ENCODE measurements at places on chromosomes 6 and 20. TPM values are rescaled to one million over a fixed set of nuclear protein-coding genes. Genes with fewer than 3 reads are reported as not detected.

The LINC00237 gene
- not detected for polyA plus RNA-seq

The CRISP3 gene
- polyA plus RNA-seq: not detected

The MATN4 gene
- 0.04 TPM for polyA plus RNA-seq

The ME1 gene
- polyA plus RNA-seq: not detected

The STMN3 gene
- polyA plus RNA-seq: 21.0 TPM

The SOX4 gene
- 2.5 TPM for polyA plus RNA-seq

The TRIM40 gene
- 0.58 TPM for polyA plus RNA-seq

The BANF2 gene
- polyA plus RNA-seq: not detected

The ULBP1 gene
- polyA plus RNA-seq: 0.09 TPM

The EYA4 gene
- not detected for polyA plus RNA-seq

The CLIC5 gene
- not detected for polyA plus RNA-seq

The GPSM3 gene
- polyA plus RNA-seq: 6.2 TPM

The LGSN gene
- 0.51 TPM for polyA plus RNA-seq

The CDH26 gene
- 1.1 TPM for polyA plus RNA-seq

The FYN gene
- polyA plus RNA-seq: 22.6 TPM

The HFE gene
- polyA plus RNA-seq: 6.3 TPM

The SERAC1 gene
- 5.5 TPM for polyA plus RNA-seq

The ADAM33 gene
- not detected for polyA plus RNA-seq

The KHDC1L gene
- not detected for polyA plus RNA-seq

The TUBB2B gene
- 23.6 TPM for polyA plus RNA-seq

The SAMD10 gene
- polyA plus RNA-seq: 11.0 TPM

All from HepG2 (cell line).